ENCODE measurements at places on chromosomes 1 and 21. TPM values are rescaled to one million over a fixed set of nuclear protein-coding genes. Genes with fewer than 3 reads are reported as not detected.

The ATG4C gene
- total RNA-seq = 4.8 TPM

The PCP4 gene
- total RNA-seq = 1.2 TPM

The COA7 gene
- 10.3 TPM for total RNA-seq

The SELP gene
- total RNA-seq = 0.30 TPM

The BRDT gene
- total RNA-seq = not detected

The LCE3E gene
- 28.0 TPM for total RNA-seq

The RHEX gene
- total RNA-seq = 0.93 TPM

The PIGM gene
- 3.9 TPM for total RNA-seq

The RBP7 gene
- total RNA-seq = 20.6 TPM

The NBPF6 gene
- 0.25 TPM for total RNA-seq

The NLRP3 gene
- total RNA-seq = 0.34 TPM

The ACTL8 gene
- total RNA-seq = not detected

The OBSCN gene
- 19.3 TPM for total RNA-seq

The PTGFR gene
- 1.8 TPM for total RNA-seq

The PTGER3 gene
- total RNA-seq = 89.3 TPM

The KRTAP19-3 gene
- not detected for total RNA-seq

The TCEA3 gene
- total RNA-seq = 45.6 TPM

GRCh38 chr1:209642816-209643215 lies 9.4 kb downstream of the LAMB3 start:
- DNase-seq = no peak

GRCh38 chr1:21050031-21050430 lies 126.7 kb downstream of the EIF4G3 start:
- DNase-seq = no peak

GRCh38 chr1:31802190-31803150 lies 13.4 kb downstream of the SPOCD1 start:
- peak; percentile 36 for DNase-seq

GRCh38 chr1:51330331-51331201 lies at the start of gene TTC39A:
Gene TTC39A (minus strand): TSS chr1:51330562. CDS start chr1:51330477, 85 bp downstream.
- no peak for DNase-seq

- no peak for DNase-seq
Observed at GRCh38 chr1:225426395-225427234, 1.2 kb downstream of the LBR start.

- DNase-seq = no peak
Observed at GRCh38 chr21:37483776-37484175, 117.2 kb downstream of the DYRK1A start.

DNA sequence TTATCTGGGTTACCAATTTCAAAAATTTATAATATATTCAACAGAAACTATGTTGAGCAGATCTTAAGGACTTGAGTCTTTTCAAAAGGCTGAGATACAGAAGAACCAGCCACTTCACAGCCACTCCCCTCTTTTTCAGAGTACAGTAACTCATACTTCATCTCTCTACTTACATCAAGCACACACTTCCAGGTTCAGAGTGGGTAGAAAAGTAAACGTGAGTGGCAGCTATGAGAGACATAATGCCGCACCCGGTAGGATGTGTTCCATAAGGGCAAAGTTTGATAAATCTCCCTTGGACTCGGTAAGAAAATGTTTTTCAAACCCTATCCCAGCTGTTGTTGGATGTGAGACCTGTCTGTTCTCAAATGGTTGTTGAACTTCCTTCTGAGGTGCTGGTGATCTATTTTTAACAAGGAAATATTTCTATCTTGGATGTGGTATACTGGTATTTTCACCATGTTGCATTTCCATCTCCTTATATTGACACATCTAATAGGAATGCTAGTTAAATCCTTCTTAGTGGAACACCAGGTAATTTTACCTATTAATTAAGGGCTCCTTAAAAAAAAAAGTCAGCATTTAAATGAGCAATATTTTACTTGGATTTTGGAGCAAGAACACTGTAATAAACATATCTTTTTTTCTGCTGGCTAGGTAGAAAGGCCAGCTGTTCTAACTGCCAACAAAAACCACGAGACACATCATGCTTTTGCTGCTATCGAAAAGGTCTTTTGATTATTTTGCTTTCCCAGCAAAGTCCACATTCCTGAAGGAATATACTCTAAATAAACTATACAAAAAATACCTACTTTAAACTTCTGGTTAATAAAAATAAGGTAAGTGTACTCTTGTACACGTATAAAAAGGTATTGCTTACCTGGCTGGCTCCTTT lies 28.2 kb downstream of the CNN3 start:
- no peak for DNase-seq

- DNase-seq = no peak
Observed at GRCh38 chr1:200894712-200895442, at the start of gene INAVA. Gene INAVA (plus strand): TSS chr1:200894900. CDS start chr1:200898401, 3,501 bp downstream.

- no peak for DNase-seq
Observed at GRCh38 chr21:28607545-28607944, 385.1 kb downstream of the LTN1 start.

DNA sequence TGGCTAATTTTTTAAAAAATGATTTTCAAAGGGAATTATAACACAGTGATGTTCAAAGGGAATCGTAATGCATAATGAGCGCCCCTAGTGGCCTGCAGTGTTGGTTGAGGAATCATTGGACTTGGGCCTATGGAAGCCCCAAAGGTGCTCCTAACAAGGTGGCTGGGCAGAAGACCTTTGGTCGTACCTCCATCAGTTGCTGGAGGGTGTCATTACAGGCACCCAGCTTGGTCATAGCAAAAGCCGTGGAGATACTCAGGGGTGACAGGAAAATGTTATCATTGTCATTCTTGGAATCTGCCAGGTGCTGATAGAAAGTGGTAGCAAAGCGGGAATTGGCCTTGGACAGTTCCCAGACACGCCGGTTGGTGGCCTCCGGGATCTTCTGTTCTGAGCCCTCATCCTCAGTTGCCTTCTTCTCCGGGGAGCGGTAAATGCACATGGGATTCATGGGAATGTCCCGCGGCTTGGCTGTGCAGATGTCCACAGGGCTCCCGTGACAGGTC lies 2.7 kb downstream of the SERPINC1 start:
- DNase-seq = no peak

- no peak for DNase-seq
Observed at GRCh38 chr1:208054911-208055379, 144.0 kb upstream of the CD34 start.

GRCh38 chr1:53693339-53693738 lies 45.6 kb downstream of the GLIS1 start:
- DNase-seq = no peak

DNA sequence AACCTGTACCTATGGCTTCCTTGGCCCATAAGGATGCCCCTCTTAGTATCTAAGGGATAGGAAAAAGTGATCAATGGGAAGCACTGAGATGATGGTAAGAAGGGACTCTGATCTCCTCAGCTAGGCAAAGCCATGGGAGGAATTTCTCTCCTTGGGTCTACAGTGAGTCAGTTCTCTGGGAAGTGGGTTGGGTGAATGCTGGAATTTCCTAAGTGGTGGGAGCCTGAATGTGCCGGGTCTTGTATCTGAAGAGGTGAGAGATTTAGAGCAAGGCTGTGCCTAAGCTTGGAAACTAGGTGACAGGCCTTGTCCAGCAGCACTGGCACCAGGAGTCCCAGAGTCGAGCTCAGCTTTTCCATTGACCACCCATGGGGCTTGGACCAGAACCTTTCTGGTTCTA lies 96.3 kb upstream of the SLC2A1 start:
- no peak for DNase-seq

DNA sequence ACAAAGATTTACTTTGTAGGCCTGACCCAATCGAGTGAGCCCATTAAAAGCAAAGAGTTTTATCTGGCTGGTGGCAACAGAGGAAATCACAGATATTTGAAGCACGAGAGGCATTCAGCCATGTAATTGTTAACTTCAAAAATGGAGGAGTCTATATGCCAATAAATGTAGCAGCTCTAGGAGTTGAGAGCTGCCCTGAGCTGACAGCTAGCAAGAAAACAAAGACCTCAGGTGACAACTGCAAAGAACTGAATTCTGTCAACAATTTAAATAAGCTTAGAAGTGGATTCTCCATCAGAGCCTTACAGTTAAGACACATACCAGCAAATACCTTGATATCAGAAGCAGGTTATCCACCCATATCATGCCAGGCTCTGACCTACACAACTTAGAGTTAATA lies 463.1 kb upstream of the NEGR1 start:
- DNase-seq = no peak

GRCh38 chr1:117308311-117308916 lies 58.8 kb upstream of the MAN1A2 start:
- DNase-seq = no peak

- DNase-seq = peak; percentile 98
Observed at GRCh38 chr1:109640285-109640865, 15.5 kb upstream of the GSTM4 start.

DNA sequence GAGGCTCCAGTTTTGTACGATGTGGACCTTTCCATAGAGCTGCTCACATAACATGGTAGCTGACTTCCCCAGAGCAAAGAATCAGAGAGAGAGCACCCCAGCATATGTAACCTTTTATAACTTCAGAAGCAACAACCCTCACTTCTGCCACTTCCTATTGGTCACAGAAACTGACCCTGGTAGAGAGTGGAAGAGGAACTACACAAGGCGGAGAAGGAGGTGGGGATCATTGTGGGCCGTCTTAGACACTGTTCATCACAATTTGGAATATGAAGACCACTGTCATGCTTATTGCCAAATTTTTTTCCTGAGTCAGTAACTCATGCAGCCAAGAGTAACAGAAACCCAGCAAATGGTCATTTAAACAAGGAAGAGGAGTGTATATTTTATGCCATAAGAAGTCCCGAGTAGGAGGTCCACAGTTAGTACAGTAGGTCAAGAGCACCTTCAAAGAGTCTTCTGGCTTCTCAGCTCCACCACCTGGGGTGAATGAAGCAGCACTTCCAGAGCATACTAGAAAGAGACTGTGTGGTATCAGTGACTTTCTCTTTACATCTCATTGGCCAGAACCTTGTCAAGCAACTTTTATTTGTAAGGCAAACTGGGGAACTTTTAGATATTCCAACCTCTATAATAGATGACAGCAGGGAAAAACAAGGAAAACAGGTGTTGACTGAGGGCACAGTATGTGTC lies 71.8 kb downstream of the ODF2L start:
- no peak for DNase-seq

GRCh38 chr1:70866542-70867264 lies 180.9 kb downstream of the PTGER3 start:
- DNase-seq = no peak

DNA sequence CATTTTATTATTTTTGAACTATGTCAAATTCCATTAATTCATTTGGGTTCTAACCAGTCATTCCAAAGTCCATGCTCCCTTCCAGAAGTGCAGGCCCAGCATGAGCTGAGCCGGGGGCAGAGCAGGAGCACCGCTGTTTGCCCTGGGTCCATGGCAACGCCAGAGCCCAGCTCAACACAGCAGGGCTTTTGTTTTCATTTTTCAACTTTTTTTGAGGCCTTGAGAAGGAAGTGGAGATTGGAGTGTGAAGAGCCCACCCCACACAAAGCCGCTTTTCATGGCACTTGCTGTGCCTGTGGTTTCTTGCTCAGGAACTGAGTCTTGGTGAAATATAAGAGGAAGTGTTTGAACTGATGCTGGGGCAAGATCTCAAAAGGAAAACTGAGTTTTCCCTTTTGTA lies 13.2 kb upstream of the PRMT2 start:
- DNase-seq = no peak

DNA sequence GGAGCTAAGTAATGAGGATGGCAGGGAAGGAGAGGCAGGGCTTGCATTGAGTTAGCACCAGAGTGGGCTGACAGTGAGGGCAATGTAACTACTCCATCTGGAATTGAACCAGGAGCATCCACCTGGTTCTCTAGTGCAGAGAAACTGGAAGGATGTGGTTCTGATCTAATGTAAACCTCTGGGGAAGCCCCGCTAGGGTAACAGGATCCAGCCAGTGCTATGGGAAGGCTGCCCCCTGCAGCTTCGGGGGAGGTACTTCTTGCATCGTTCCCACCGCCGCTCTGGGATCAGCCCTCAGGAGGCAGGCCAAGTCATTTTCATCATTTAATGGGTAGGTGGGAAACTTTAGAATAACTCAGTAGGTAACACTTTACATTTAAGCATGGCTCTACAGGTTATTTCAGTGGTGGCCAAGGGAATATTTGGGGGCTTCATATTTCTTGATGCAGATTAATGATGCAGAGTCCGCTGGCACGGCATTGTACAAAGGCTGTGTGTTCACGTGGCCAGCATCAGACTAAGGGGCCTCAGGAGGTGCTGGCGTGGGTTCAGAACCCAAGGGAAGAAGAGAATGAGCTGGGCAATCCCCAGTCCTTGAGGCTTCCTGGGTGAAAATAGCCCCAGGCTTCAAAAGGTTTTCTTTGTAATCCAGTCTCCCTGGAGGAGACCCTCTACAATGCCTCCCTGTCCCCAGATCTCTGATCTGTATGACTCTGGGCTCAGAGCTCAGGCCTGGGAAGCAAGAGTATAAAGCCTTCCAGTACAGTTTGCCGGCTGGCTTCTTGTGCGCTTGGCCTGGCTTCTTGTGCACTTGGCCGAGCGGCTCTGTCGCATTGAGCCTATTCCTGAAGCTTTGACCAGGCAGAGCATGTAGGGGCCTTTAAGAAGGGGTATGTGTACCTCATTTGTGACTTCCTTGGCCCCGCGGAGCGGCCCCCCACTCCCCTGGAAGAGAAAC lies 26.4 kb upstream of the KAZN start:
- no peak for DNase-seq

DNA sequence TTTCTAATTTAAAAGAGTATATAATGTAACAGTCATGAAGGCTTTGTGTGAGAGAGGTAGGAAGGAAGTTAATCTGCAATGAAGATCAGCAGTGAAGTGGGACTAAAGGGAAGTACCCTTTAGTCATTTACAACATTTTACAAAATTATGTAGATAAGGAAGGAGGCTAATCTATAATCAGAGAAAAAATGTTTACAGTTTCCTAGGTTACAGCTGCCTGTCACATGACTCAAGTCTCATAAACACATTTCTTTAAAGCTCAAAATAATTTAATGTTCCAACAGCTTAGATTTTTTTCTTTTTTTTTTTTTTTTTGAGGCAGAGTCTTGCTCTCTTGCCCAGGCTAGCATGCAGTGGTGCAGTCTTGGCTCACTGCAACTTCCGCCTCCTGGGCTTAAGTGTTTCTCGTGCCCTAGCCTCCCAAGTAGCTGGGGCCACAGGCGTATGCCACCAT lies 26.2 kb upstream of the CAP1 start:
- DNase-seq = no peak

DNA sequence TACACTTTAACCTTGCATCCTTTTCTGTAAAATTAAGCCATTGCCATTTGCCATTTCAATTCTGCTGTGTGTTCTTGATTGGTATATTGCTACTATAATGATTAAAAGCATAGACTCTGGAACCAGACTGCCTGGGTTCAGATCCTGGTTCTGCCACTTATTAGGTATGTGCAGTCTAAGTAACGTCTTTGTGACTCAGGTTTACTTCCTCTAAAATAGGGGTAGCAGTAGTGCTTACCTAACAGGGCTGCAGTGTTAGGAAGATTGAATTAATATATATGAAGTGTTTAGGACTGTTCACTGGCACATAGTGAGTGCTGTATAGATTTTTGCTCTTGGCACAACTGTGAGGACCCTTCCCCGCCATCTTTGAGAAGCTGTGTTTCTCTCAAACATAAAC lies 4.4 kb downstream of the CDC42 start:
- no peak for DNase-seq
